NCI-H1694 treated with DMSO at 0.1 percent for 48 hours (cell line): ENCODE measurements at places on chromosomes 6 and 20.

DNA sequence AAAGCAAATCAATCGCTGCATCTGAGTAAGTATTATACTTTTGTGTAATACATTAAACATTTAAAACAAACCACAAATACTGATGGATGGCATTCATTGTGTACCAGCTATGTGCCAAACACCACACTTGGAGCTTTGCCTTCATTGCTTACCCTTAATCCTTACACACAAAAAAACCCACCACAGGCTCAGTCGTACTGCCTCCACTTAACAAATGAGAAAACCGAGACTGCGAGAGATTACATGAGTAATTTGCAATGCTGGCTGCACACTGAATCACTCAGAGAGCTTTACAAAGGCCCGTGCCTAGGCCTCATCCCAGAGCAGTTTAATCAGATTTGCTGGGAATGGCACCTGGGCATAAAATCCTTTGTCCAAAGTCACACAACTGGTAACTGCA lies 130.5 kb downstream of the EDN1 start:
- DNase-seq, result no peak

DNA sequence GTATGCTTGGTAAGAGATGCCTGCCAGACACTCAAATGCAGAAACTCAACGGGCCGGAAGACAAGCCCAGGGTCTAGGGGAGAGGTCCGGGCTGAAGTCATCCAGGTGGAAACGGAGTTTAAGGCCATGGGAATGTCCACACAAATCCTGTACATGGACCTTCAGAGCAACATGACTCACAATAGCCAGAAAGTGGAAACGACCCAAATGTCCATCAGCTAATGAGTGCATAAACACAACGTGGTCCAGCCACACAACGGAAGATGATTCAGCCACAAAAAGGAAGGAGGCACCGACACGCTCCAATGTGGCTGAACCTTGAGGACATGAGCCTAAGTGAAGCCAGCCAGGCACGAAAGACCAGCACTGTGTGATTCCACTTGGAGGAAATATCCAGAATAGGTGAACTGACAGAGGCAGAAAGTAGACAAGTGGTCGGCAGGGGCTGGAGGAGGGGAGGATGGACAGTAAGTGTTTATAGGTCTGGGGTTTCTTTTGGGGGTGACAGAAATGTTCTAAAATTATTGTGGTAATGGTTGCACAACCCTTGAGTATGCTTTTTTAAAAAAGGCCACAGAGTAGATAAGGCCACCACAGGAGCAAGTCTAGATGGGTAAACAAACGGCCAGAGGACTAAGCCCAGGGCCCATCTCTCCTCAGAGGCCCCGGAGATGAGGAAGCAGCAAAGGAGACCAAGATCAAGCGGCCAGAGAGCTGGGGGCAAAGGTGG lies 105.6 kb downstream of the PREX1 start:
- DNase-seq, result no peak

DNA sequence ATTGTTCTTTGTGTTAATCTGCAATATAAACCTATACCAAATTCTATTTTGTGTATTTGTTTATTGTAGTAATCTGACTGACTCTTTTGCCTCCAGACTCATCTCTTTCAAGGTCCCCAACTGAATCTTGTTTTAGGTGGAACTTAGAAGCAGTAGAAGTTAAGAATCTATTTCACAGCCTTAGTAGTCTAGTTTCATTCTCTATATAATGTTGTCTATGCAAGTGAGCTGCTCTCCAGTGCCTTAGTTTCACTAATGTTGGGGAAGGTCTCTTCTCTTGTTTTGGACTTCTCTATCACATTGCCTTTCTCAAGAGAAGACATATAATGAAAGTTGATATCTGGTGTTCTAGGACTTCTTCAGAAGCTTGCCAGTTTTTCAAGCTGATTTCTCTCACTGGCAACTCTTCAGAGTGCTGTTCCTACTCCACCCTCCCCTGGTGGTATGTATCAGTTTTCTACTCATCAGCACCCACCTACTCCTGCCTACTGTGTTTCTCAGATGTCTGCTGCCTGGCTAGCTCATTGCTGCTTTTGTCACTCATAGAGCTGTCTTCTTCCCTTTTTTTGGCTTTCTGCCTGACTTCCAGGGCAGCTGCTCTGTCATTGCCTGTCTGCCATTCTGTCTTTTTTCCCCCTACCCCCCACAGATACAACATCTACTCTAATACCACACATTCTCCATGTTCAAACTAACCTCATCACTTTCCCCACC lies 82.1 kb downstream of the PTPRA start:
- DNase-seq, result peak; percentile 18

- no peak for DNase-seq
Observed at GRCh38 chr6:35596448-35597442, 84.0 kb upstream of the TULP1 start.

DNA sequence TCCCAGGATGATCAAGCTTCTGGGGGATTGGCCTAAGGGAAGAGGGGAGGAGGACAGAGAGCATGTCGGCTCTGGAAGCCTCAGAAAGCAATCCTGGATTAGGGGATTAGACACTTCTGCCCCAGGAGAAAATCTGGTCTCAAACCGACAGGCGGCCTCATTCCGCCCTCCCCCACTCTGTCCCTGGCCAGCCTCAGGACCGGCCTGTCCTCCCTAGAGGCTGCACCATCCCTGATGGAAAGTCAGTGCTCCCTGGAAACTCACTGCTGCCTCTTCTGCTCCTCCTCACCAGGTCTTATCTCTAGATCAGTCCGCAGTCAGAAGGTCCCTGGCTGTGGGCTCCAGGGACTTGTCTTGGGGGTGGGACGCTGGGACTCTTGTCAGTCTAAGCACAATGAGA lies 905 bp upstream of the SLC12A5 start:
- no peak for DNase-seq
